Activated naive CD8-positive, alpha-beta T cell treated with anti-CD3 and anti-CD28 coated beads for 36 hours (primary cell): ENCODE measurements at places on chromosomes 5 and 9. TPM values are rescaled to one million over a fixed set of nuclear protein-coding genes. Genes with fewer than 3 reads are reported as not detected.

DNA sequence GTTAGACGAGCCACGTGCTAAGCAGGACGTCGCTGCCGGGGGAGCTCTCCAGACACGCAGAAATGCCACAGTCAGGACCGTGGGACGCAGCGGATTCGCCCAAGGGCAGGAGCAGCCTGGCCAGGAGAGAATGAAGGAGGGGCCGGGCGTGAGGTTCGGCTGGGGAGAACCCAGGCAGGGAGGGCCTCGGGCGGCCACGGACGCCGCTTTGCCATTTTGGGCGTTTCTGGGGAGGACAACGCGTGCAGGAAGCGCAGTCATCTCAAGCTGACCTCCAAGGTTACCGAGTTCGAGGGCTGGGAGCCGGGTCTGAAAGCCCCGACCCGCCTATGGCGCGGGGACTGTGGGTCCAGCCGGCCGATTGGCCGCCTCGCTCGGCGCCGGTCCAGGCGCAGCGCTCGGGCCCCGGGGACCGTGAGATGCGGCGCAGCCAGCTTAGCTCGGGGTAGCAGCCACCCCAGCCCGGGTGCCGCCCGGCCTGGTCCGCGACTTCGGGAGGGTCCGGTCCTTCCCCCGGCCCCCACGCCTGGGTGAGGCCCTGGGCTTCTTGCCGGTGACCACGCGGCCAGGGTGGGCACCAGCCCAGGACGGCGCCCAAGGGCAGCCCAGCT, 760 bp upstream of the MAN1B1 start:
- H3K36me3 ChIP-seq = peaks cover 6% of the 10 kb centered on the region
- peak overlapping the region; percentile 92 for H3K27ac ChIP-seq
- H3K4me1 ChIP-seq = peaks cover 31% of the 10 kb centered on the region
- no peaks in the 10 kb centered on the region for H3K27me3 ChIP-seq
- H3K4me3 ChIP-seq = peak overlapping the region; percentile 84

DNA sequence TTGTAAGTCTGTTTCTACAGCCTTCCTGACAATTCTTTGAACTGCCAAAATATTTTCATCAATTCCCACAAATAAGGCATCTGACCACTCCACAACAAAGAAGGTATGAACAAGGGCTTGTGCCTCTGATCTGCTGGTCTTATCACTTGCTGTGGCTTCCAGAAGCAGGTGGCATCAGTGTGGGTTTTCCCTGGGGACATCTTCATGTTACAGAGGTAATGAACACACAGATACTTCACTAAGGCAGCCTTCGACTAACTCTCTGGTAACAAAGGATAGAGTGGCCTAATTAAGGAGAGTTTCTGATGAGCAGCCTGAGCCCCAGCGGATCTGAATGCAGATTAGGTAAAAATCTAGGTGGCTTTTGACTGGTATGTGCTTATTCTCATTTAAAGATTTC, 15.2 kb upstream of the ERAP2 start:
- peaks cover 17% of the 10 kb centered on the region for H3K4me1 ChIP-seq
- no peak overlapping the region for H3K27ac ChIP-seq
- no peak for DNase-seq
- H3K27me3 ChIP-seq = no peaks in the 10 kb centered on the region

DNA sequence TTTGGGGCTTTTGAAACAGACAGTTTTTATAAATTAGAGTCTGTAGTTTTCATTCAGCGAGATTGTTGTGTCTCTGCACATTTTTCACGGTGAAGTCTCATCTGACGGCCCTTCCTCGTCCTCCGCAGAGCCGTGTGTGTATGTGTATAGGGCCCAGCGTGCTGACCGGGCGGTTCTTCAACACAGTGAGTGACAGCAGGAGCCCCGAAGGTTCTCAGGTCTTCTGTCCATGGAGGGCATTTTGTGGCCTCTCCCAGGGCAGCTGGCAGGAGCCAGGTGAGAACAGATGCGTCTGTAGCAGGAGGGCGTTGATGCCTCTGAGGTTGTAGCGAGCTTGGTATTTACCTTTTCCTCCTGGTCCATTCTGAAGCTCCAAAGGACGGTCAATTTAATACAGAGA, 116.0 kb upstream of the LPCAT1 start:
- no peak overlapping the region for H3K4me3 ChIP-seq
- no peaks in the 10 kb centered on the region for H3K36me3 ChIP-seq
- peaks cover 22% of the 10 kb centered on the region for H3K4me1 ChIP-seq
- H3K27ac ChIP-seq = no peak overlapping the region
- DNase-seq = no peak
- H3K27me3 ChIP-seq = peaks cover 27% of the 10 kb centered on the region

DNA sequence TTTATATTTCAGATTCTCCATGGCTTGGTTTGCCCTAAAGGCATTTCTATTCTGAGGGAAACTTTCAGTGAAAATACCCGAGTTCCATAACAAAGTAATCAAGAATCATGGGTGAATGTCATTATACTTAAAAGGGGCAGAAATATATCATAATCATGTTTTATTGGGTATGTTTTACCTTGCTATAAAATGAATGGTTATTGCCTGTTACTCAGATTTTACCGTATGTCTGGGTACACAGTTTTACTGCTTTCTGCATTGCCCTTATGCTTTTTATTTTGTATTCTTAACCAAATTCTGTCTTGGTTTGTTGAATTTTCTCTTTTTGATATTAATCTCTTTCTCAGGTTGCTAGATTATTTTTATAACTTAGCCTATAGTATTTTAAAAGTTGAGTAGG, 2.5 kb downstream of the GPR151 start:
- no peak for DNase-seq
- peaks cover 1% of the 10 kb centered on the region for H3K4me1 ChIP-seq
- H3K27ac ChIP-seq = no peak overlapping the region
- H3K4me3 ChIP-seq = no peak overlapping the region
- peaks cover 18% of the 10 kb centered on the region for H3K36me3 ChIP-seq

The CEL gene
- total RNA-seq = 2.8 TPM

GRCh38 chr9:129487658-129488483, 133.0 kb downstream of the C9orf50 start:
- H3K27ac ChIP-seq = peak overlapping the region; percentile 99
- no peak for DNase-seq

The SPDL1 gene
- 52.5 TPM for total RNA-seq

DNA sequence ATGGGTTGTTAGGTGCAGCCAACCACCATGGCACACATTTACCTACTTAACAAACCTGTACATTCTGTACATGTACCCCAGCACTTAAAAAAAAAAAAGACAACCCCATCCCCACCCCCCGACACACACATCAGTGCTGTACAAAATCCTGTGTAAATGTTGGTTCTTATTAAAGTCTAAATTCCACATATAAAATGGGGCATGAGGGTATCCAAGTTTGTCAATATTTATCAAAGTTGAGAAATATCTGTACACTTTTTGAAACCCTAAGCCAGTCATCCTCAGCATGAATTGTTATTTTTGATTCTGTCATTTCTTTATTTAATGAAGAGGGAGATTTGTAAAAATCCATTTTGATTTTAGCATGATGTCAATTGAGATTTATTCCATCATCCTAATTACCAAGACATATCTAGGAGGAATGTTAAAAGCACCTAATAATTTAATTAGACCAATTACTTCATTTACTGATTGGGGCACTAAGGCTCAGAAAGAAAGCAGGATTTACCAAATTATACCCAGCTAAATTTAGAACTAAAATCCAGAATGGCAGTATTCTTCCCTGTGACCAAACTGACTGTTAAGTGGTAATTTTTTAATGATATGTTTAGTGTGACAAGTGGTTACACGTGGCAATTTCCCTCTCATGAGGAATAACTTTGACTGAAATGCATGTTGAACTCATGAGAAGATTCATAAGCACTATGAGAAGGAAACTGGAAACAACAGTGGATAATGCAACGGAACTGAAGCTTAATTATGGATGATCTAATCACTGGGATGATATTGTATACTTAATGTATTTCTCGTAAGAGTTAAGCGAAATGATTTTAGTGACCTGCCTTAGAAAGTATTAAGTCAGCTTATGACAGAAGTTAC, 195.9 kb downstream of the SGCD start:
- H3K4me1 ChIP-seq = no peaks in the 10 kb centered on the region
- peaks cover 9% of the 10 kb centered on the region for H3K27me3 ChIP-seq
- peaks cover 2% of the 10 kb centered on the region for H3K36me3 ChIP-seq
- no peak overlapping the region for H3K27ac ChIP-seq
- no peak overlapping the region for H3K4me3 ChIP-seq
- DNase-seq = no peak

- no peaks in the 10 kb centered on the region for H3K4me1 ChIP-seq
- no peak for DNase-seq
- no peak overlapping the region for H3K27ac ChIP-seq
- H3K36me3 ChIP-seq = no peaks in the 10 kb centered on the region
Observed at GRCh38 chr5:12772276-12772675, 868.0 kb upstream of the CTNND2 start.
